ENCODE measurements at places on chromosomes 16 and 17. TPM values are rescaled to one million over a fixed set of nuclear protein-coding genes. Genes with fewer than 3 reads are reported as not detected.

The ROGDI gene
- total RNA-seq = 62.7 TPM

The CBLN1 gene
- 58.1 TPM for total RNA-seq

The SOST gene
- total RNA-seq = 0.23 TPM

The FOXC2 gene
- 0.23 TPM for total RNA-seq

The CSH2 gene
- not detected for total RNA-seq
